ENCODE measurements at places on chromosomes 12 and 14.

GRCh38 chr12:26298785-26299621 lies 103.6 kb downstream of the SSPN start:
- DNase-seq, result no peak
- no peaks in the 10 kb centered on the region for H3K4me1 ChIP-seq
- no peaks in the 10 kb centered on the region for H3K27me3 ChIP-seq
- H3K4me3 ChIP-seq, result peak overlapping the region; percentile 30
- no peak overlapping the region for H3K27ac ChIP-seq

DNA sequence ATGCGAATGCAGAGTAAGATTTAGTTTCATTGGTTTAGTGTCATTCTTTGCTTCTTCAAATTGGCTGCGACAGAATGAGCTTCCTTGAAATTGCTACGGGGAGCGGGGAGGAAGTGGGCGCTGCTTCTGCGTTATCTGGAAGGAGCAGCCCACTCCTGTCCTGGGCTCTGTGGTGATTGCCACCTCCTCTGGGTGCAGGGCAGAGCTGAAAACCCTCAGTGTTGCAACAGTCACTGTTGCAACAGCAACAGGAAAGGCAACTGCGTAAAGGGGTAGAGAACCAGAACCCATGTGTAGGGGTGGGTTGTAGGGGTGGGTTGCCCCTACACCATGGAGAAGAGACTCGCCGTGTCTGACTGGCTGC lies 57.7 kb downstream of the MAX start:
- H3K27ac ChIP-seq, result no peak overlapping the region
- H3K36me3 ChIP-seq, result peaks cover 10% of the 10 kb centered on the region
- DNase-seq, result no peak
- no peaks in the 10 kb centered on the region for H3K27me3 ChIP-seq
- no peaks in the 10 kb centered on the region for H3K4me1 ChIP-seq

DNA sequence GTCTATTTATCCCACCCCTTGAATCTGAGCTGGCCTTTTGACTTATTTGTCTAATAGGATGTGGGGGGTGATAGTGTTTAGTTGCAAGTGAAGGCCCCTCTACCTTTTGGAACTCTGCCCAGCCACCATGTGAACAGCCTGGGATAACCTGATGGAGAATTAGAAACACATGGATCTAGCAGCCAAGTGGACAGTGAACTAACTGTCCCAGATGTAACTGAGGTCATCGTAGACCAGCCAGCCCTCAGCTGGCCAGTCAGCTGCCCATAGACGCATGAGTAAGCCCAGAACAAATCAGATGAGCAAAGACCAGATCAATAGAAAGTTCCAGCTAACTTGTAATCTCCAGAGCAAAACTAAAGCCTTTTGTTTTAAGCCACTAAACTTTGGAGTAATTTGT lies 19.0 kb downstream of the KLRB1 start:
- DNase-seq, result no peak
- no peaks in the 10 kb centered on the region for H3K4me1 ChIP-seq
- H3K4me3 ChIP-seq, result no peak overlapping the region
- no peak overlapping the region for H3K27ac ChIP-seq
- no peaks in the 10 kb centered on the region for H3K36me3 ChIP-seq

DNA sequence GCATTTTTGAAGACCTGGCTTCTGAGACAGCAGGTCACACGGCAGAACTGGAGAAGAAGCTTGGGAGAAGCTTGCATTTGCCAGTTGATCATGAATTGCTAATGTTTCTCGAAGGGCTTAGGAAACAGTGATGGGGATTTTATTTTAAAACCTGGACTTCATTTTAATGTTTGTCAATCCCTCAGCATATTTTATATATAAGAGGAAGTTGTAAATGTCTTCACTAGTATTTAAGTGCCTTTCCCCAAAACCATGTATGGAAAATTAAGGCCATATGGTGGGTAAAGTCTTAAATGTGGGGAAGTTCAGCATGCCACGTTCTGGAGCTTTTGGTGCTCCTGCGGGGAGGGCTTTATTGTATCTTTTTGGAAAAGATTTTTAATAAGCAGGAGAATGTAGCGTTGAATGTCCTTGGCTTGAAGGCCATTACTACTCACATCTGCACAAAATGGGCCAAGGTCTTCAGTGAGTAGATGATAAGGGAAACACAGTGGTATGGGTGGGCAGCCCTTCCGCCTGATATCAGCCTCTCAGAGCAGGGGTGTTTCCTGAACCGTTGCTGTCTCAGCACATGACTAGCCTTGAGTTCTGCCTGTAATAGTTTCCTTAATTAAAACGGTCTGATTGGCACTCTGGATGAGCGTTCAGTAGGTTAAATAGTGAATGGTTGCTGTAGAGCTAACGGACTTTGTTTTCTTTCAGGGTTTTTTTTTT lies 511.4 kb downstream of the PCNX1 start:
- H3K36me3 ChIP-seq, result no peaks in the 10 kb centered on the region
- H3K4me1 ChIP-seq, result no peaks in the 10 kb centered on the region
- H3K27ac ChIP-seq, result no peak overlapping the region
- no peak for DNase-seq
- no peaks in the 10 kb centered on the region for H3K27me3 ChIP-seq

DNA sequence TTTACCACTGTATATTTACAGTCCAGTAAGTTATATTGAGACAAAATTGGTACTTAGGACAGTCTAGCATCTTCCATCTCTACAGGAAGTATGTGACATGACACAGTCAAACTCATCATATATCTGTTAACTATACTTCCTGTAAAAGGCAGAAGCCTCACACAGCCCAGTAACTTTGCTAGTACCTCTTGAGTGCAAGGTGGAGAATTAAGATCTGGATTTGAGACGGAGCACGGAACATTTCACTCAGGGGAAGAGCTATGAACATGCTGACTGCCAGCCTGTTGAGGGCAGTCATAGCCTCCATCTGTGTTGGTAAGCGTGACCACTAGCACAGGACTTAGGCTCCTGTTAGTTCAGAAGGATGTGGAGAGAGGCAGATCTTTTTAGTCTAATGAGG lies 333.7 kb upstream of the OR4E1 start:
- no peaks in the 10 kb centered on the region for H3K27me3 ChIP-seq
- H3K36me3 ChIP-seq, result no peaks in the 10 kb centered on the region
- peaks cover 4% of the 10 kb centered on the region for H3K4me1 ChIP-seq
- peak overlapping the region; percentile 36 for H3K4me3 ChIP-seq
- DNase-seq, result no peak

DNA sequence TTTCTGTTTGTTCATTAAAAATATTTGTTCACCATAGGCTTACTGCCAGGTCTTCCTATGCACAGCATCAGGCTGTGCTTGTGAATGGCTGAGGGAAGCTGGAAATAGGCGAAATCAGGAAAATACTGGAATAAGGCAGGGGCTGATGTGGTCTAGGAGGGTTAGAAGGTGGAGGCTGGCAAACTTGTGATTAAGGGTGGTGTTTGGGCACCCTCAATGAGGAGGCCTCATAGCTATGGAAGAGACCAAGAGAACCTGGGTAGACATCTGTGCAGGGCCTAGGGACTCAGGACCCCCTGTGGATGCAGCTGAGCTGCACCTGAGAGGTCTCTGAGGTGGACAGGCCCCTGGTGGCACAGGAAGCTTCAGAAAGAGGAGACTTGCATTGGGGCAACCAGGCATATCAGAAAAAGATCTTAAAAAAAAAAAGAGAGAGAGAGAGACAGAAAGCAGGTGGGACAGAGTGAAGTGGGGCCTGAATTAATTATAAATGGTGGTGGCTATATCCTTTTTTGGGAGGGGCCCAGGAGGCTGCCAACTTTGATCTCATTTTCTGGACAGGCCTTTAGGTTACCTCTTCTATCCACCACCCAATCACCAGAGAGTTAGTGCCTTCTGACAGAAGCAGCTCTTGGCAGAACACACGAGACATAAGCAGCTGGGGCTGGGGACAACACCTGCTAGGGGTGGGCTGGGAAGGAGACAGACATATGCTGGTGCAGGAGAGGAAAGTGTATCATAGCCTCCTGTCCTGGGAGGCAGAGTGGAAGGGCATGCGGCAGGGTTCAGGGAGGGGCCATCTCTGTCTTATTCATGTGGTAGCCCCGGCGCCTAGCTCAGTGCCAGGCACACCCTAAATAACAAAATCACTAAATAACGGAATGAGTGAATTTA lies 46.7 kb upstream of the ATP23 start:
- no peak overlapping the region for H3K4me3 ChIP-seq
- peaks cover 29% of the 10 kb centered on the region for H3K4me1 ChIP-seq
- no peaks in the 10 kb centered on the region for H3K27me3 ChIP-seq
- H3K27ac ChIP-seq, result no peak overlapping the region

- no peak overlapping the region for H3K4me3 ChIP-seq
- H3K36me3 ChIP-seq, result no peaks in the 10 kb centered on the region
- H3K27ac ChIP-seq, result no peak overlapping the region
- H3K4me1 ChIP-seq, result no peaks in the 10 kb centered on the region
- no peak for DNase-seq
Measured at GRCh38 chr12:40474630-40475029, 217.6 kb upstream of the CNTN1 start.

- peak overlapping the region; percentile 52 for H3K27ac ChIP-seq
- no peaks in the 10 kb centered on the region for H3K36me3 ChIP-seq
- no peaks in the 10 kb centered on the region for H3K27me3 ChIP-seq
- DNase-seq, result peak; percentile 27
Measured at GRCh38 chr14:70886421-70887206, 20.6 kb upstream of the PCNX1 start.

GRCh38 chr14:65784574-65784973 lies 372.0 kb downstream of the FUT8 start:
- no peak overlapping the region for H3K27ac ChIP-seq
- H3K36me3 ChIP-seq, result no peaks in the 10 kb centered on the region
- no peak for DNase-seq
- H3K27me3 ChIP-seq, result no peaks in the 10 kb centered on the region

- H3K27ac ChIP-seq, result no peak overlapping the region
- no peaks in the 10 kb centered on the region for H3K36me3 ChIP-seq
- no peak overlapping the region for H3K4me3 ChIP-seq
- H3K27me3 ChIP-seq, result no peaks in the 10 kb centered on the region
- H3K4me1 ChIP-seq, result no peaks in the 10 kb centered on the region
Measured at GRCh38 chr12:110059651-110060000, 11.3 kb upstream of the C12orf76 start.

- H3K27ac ChIP-seq, result no peak overlapping the region
- no peak for DNase-seq
- H3K36me3 ChIP-seq, result no peaks in the 10 kb centered on the region
- H3K27me3 ChIP-seq, result no peaks in the 10 kb centered on the region
- H3K4me3 ChIP-seq, result no peak overlapping the region
Measured at GRCh38 chr14:81023095-81023710, 67.8 kb downstream of the TSHR start.

GRCh38 chr12:84643993-84644392 lies 268.6 kb downstream of the SLC6A15 start:
- no peak overlapping the region for H3K4me3 ChIP-seq
- no peaks in the 10 kb centered on the region for H3K27me3 ChIP-seq
- DNase-seq, result no peak
- H3K27ac ChIP-seq, result no peak overlapping the region
- no peaks in the 10 kb centered on the region for H3K4me1 ChIP-seq

- H3K4me1 ChIP-seq, result no peaks in the 10 kb centered on the region
- H3K4me3 ChIP-seq, result no peak overlapping the region
- H3K36me3 ChIP-seq, result no peaks in the 10 kb centered on the region
- H3K27ac ChIP-seq, result no peak overlapping the region
- no peaks in the 10 kb centered on the region for H3K27me3 ChIP-seq
Measured at GRCh38 chr12:20469756-20470155, 101.4 kb downstream of the PDE3A start.

- peak overlapping the region; percentile 83 for H3K4me3 ChIP-seq
- H3K27me3 ChIP-seq, result no peaks in the 10 kb centered on the region
- peak; percentile 36 for DNase-seq
- peak overlapping the region; percentile 84 for H3K27ac ChIP-seq
Measured at GRCh38 chr12:14367040-14367661, 1.7 kb downstream of the ATF7IP start.

DNA sequence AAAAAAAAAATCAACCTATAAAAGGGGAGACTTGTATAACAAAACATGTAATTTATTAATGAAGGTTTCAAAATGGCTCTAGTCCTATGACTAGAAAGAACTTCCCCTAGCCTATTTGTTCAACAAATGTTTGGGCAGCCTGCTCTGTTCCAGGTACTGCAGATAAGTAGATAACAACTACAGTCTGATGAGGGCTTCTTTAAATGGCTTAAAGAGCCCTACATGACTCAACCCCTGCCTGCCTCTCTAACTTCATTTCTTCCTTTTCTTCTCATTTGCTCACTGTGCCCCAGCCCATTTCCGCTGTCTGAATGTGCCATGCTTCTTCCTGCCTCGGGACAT lies 21.5 kb downstream of the ALDH6A1 start:
- no peak overlapping the region for H3K27ac ChIP-seq
- DNase-seq, result no peak
- no peak overlapping the region for H3K4me3 ChIP-seq
- no peaks in the 10 kb centered on the region for H3K27me3 ChIP-seq

DNA sequence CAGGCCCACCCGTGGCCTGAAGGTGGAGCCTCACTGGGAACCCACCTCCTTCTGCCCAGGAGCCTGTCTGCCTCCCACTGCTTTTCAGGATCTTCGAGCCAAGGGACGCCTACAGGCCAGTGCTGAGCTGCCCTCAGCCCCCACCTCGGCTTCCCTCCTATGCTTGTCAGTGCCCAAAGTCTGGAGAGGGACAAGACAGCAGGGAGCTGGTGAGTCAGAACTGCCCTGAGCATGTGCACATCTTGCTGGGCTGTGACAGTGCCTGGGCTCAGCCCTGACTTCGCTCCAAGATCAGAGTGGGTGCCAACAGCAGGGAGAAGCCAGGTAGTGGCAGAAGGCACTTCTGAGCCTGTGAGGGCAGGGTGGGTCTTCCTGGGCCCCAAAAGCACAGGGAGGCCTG lies 286.8 kb downstream of the AEBP2 start:
- no peaks in the 10 kb centered on the region for H3K36me3 ChIP-seq
- H3K4me1 ChIP-seq, result no peaks in the 10 kb centered on the region
- H3K4me3 ChIP-seq, result no peak overlapping the region
- no peak for DNase-seq
- no peaks in the 10 kb centered on the region for H3K27me3 ChIP-seq
- H3K27ac ChIP-seq, result no peak overlapping the region

DNA sequence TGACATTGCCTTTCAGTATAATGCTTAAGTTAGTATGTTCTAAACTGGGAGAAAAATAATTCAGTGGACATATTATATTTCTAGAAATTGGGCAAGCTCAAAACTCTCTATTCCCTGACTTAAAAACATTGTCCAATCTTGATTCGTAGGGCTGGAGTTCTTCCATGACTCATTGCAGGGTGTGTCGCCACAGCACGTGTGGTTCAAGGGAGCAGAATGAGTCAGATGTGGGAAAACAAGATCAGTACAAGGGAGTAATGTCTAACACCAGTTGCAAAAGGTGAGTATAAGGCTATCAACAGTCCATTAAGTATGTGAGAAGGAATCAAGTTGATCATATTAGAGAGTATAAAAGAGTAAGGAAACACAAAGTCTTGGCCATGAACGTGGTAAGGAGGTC lies 887.0 kb downstream of the TMTC2 start:
- H3K27ac ChIP-seq, result no peak overlapping the region
- H3K4me3 ChIP-seq, result no peak overlapping the region
- H3K27me3 ChIP-seq, result no peaks in the 10 kb centered on the region

DNA sequence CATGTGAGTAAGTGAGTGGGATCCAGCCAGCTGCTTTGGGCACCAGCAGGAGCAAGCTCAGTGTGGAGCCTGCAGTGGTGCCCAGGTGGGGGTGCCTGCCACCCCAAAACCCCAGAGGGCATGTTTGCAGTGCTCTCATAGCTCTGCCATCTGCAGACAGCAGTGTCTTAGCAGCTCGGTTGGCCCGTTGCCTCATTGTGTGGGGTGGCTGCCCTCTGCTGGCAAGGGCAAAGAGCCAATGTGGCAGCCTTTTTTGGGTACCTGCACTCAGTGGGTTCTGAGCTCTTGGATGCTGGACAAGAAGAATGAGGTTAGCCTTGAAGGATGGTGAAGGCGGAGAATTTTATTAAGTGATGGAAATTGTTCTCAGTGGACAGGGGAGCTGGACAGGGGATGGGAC lies 52.3 kb downstream of the NEUROD4 start:
- no peaks in the 10 kb centered on the region for H3K4me1 ChIP-seq
- H3K27ac ChIP-seq, result no peak overlapping the region
- H3K27me3 ChIP-seq, result no peaks in the 10 kb centered on the region

Measured in naive thymus-derived CD4-positive, alpha-beta T cell (primary cell).